ENCODE measurements at places on chromosomes 4 and X.

DNA sequence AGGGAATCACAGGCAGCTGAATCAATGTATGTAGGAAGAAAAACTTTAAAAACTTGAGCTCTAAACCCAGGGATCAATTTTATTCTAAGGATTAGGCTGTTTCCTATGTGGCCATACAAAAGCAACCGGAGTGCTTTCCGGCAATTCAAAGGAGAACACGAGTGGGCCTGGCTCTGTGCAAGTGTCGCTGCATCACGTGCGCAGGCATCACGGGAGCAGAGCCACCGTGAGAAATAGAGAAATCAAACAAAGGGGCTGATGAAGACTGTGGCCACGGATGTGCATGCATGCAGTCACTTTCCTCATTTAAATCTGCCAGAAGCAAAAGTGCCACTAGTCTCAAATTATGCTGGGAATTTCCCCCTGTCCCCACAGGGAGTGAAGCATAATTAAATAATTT is 196.9 kb downstream of the NSUN7 start:
- DNase-seq, result no peak

DNA sequence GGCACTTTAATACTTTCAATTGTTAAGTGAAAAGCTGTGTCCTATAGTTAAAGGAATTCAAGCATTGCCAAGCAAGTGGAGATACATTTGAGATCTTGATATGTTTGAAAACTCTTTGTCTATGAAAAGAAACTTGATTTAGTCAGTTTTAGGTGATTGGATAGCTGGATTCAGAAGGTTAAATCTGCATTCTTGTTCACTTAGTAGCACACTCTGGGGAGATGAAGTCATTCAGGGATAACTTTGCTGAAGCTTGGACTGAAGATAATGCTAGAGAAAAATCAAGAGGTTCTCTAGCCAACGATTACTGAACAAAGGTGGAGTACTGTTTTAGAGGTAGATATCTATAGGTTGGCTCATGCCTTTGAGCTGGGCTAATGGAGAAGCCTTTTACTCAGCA is 90.6 kb downstream of the DCAF8L2 start:
- no peak for DNase-seq

DNA sequence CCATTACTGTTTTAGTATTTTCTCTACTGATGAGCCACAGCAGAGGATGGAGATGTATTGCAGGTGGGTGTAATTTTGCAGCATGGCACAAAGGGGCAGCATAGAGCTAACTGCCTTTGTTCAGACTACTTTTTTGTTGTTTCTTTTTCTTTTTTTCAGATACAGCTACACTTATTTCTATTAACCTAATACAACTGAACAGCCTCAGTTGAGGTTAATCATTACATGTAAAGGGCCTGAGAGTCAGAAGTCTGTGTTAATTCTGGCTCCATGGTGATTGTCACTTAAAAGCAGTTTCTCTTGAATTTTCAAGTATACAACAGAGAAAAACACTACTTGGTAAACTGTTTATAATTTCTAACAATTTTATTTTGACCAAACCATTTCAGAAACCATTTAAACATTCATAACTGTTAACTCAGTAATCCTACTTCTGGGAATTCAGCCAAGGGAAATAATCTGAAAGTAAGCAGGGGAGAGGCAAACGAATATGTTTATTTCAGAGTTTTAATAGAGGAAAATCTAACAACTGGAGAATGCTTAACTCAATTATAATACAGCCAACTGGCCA is 13.9 kb upstream of the PPEF2 start:
- DNase-seq, result no peak

- peak; percentile 7 for DNase-seq
Measured at GRCh38 chr4:157220371-157220881, at the start of gene GRIA2. GRIA2 (plus strand) TSS chr4:157220728; CDS start chr4:157221043, 315 bp downstream.

GRCh38 chrX:134801267-134801666 is 143.0 kb upstream of the PLAC1 start:
- no peak for DNase-seq

- no peak for DNase-seq
Measured at GRCh38 chrX:121231566-121232358, 184.4 kb downstream of the GLUD2 start.

DNA sequence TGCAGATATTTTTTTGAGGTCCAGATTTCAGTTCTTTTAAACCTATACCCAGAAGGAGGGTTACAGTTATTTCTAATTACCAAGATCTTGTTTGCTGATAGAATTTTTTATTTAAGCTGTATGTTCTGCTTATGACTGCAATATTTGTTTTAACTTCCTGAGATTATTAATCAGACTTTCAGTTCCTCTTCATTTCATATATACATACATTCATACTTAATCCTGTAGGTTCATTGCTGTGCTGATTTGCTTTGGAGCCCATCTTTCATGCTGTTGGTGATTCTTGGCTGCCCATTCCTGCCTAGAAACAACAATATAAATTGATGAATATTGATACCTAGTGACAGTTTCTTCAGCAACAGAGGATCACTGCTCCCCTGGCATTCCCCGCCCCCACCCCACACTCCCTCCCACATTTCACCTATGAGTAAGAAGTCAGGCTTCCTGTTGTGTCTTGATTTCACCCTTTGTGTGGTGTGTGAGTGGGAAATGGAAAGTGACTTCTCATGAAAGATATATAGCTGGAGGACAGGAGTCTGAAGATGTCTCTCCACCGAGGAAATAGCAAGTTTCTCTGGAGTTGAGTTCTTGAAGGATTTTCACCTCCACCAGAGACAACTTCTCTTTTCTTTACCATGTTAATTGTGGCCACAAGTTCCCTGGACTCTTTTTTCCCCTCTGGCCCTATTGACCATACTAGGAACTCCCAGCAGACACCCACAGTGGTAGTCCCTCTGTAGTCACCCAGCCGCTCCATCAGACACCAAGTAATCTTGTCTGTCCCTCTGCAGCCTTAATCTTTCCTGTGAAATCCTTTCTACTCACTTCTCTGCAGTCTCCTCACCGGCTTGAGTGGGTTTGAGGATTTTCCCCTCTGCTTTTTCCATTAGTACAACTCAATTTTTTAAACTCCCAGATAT is 118.4 kb downstream of the ASB9 start:
- no peak for DNase-seq

DNA sequence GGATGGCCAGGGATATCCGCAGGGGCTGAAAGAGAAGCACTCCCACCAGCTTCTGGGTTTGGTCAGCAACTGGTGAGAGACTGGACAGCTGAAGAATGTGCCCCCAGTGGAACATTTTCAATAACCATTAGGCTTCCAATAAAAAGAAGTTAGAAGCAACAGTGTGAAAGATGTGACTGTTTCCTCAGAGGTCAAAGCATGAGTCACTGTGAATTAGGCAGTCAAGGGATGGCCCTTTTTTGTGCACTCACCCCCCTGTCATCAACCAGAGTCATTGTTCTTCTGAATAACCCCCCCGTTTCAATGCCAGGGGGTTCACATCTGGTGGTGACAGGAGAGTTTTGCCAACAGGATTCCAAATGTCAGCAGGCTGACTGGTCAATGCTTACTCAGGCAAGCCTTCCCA is 74.6 kb upstream of the SH3RF1 start:
- DNase-seq, result no peak

- DNase-seq, result peak; percentile 34
Measured at GRCh38 chrX:124217304-124218251, 114.9 kb upstream of the TEX13D start.

- DNase-seq, result peak; percentile 23
Measured at GRCh38 chrX:70033348-70034051, 16.2 kb downstream of the AWAT2 start.

DNA sequence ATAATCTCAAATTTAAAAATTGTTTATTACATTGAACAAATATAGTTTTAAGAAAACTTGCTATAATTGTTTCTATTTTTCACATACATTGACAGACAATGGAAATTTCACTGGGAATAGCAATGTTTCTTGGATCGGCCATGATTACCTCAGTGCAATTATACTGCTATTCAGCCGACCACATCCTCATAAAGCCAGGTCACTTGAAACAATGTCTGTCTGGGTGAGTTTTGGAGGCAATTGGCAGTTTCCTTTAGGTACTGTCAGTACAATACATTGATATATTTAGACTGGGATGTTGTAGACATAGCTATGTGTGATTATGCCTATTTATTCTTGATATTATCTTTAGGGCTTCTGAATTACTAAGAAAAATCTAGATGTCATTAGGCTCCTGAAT is 89.5 kb upstream of the VEGFC start:
- DNase-seq, result no peak

DNA sequence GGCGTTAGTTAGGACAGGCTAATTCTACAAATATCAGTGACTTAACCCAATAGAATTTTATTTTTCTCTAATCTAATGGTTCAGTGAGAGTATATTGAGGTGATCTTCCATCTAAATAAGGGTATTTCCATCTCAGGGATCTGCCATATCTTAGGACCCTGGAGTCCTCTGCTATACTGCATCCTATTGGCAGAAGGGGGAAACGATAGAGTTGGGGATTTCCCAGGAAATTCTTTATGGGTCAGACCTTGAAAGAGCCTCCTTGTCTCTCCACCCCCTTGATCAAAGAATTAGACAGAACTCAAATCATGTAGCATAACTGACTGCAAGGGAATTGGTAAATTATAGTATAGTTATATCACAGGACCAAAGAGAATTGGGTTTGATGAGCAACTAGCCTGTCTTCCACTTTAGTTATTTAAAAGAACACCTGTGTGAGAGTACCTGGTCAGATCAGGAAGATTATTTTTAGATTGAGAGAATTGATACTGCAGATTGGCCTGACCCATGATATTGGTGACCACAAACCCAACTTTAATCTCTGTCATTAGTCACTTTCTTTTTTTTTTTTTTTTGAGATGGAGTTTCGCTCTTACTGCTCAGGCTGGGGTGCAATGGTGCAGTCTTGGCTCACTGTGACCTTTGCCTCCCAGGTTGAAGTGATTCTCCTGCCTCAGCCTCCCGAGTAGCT is 25.6 kb downstream of the SMARCA5 start:
- DNase-seq, result no peak

DNA sequence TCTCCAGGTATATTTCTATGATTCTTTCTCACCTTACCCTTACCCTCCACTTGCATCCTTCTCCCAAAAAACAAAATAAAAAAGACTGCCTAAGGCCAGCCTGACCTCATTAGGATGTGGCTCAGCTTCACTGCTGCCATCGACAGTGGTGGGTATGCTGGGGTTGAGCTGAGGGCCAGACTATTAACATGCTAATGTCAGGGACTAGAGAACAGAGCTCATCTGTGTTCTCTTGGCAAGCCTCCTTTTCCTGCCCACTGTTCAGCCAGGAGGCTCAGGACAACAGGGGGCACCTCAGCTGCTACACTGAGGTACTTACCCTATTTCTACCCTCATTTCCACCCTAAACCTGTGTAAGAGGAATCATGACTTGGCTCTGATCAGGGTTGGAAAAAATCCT is 59.3 kb downstream of the MSN start:
- no peak for DNase-seq

GRCh38 chr4:141643557-141643956 is 7.2 kb downstream of the IL15 start:
- no peak for DNase-seq

- DNase-seq, result no peak
Measured at GRCh38 chr4:10121568-10122208, 5.1 kb upstream of the WDR1 start.

GRCh38 chr4:74751247-74751646 is 43.1 kb downstream of the BTC start:
- no peak for DNase-seq

- DNase-seq, result no peak
Measured at GRCh38 chr4:53997898-53998297, 66.5 kb downstream of the CHIC2 start.

- no peak for DNase-seq
Measured at GRCh38 chr4:83503974-83504373, 19.1 kb upstream of the ABRAXAS1 start.

GRCh38 chr4:110621328-110621812 is 1.5 kb downstream of the PITX2 start:
- DNase-seq, result no peak

DNA sequence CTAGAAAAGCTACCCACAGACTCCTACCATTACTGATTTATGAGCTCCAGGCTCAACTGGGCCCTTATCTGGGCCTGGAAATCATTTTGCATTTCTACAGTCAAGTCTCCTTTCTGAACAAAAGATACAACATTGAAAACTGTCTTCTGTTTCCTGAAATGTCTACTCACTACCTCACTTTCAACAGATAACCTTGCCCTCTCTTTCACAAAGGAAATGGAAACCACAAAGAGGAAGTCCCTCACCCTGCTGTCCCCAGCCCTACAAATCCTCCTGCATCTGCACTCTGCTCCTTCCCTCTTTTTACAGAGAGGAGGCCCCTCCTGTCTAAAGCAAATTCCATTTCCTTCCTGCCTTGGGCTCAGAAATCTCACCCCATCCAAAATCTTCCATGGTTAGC is 24.8 kb upstream of the CYBB start:
- no peak for DNase-seq

- no peak for DNase-seq
Measured at GRCh38 chr4:127449449-127449848, 183.3 kb upstream of the INTU start.

- DNase-seq, result no peak
Measured at GRCh38 chr4:184845367-184846021, 19.7 kb upstream of the ACSL1 start.

GRCh38 chrX:8981723-8982122 is 52.2 kb downstream of the FAM9B start:
- DNase-seq, result no peak

DNA sequence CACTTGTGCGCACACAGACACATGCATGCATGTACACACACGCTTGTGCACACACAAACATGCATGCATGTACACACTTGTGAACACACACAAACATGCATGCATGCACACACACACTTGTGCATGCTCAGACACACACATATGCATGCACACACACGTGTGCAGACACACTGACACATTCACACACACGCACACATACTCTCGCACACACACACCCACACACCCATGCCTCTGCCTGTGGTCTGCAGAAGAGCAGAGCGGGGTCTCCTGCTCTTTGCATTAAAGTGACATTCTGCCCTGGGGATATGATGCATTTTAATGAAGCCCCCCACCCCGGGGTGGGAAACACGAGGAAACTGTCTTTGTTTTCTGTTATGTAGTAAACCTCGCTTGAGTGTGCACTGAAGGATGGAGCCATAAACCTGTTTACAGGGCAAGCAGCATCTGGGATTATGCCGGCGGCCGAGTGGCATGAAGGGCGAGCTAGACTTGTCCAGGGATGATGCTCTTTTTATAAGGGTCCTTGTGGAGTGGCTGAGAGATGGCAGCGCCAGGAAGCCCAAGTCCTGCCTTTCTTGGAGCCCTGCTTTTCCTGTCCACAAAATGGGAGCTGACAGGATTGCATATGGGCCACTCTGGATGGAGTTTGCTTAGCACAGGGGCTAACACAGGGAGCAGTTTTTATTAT is 17.8 kb downstream of the PSAPL1 start:
- DNase-seq, result no peak

- no peak for DNase-seq
Measured at GRCh38 chrX:66674506-66674905, 35.6 kb upstream of the EDA2R start.

DNA sequence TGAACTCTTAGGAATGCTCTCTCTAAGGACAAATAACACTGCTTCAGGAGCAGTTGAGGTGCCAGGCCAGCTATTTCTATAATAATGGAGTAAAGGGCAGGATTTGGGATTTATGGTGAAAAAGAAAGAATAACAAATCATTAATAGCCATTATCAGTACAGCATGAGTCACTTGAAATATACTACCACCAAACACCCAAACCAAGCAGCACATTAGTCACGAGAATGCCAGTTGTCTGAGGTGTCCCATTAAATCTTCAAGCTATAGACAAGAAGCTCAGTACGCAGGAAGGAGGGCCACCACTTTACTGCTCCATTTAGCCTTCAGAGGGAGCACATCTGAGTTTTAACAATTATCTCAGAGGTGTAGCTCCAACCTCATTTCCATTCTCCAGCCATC is 106.8 kb upstream of the MAGEA10 start:
- no peak for DNase-seq

GRCh38 chrX:112085149-112085548 is 2.6 kb upstream of the TRPC5 start:
- no peak for DNase-seq
